ENCODE measurements at places on chromosomes 1 and 21.

GRCh38 chr1:204870160-204870912 lies at the start of gene NFASC:
Gene NFASC, plus strand, starts transcription at chr1:204870862. Its CDS starts 73,454 bp downstream, at chr1:204944316.
- no peak for DNase-seq

DNA sequence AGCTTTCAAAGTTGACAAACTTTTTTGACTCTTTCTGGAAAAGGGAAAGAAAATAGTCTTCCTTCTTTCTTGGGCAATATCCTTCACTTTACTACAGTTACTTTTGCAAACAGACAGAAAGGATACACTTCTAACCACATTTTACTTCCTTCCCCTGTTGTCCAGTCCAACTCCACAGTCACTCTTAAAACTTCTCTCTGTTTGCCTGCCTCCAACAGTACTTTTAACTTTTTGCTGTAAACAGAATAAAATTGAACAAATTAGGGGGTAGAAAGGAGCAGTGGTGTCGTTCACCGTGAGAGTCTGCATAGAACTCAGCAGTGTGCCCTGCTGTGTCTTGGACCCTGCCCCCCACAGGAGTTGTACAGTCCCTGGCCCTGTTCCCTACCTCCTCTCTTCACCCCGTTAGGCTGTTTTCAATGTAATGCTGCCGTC lies 160.8 kb upstream of the SGIP1 start:
- no peak for DNase-seq

GRCh38 chr1:111561328-111561727 lies 57.9 kb upstream of the ADORA3 start:
- DNase-seq = no peak

GRCh38 chr21:38922474-38923235 lies 116.9 kb downstream of the ETS2 start:
- no peak for DNase-seq

DNA sequence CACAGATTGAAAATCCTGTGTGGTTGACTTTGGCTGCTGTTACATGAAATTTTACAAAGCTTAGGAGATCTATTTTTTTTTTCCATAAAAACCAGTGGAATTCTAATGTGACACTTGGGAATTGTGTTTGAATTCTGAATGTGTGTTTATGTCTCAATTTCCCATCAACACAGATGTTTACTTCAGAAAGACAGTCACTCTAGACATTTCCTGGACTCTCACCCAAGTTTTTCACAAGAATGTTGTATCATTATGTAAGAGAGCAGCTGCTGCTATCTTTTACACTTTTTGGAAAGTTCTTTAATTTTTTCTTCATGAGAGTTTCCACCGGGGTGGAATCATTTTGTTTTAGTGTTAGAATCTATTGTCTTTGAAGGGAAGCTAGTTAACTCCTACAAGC lies 210.1 kb downstream of the GIPC2 start:
- DNase-seq = no peak

- peak; percentile 48 for DNase-seq
These were observed 19.3 kb downstream of the IARS2 start for GRCh38 chr1:220113136-220113695.

GRCh38 chr1:171107262-171107940 lies 16.7 kb downstream of the FMO3 start:
- no peak for DNase-seq

DNA sequence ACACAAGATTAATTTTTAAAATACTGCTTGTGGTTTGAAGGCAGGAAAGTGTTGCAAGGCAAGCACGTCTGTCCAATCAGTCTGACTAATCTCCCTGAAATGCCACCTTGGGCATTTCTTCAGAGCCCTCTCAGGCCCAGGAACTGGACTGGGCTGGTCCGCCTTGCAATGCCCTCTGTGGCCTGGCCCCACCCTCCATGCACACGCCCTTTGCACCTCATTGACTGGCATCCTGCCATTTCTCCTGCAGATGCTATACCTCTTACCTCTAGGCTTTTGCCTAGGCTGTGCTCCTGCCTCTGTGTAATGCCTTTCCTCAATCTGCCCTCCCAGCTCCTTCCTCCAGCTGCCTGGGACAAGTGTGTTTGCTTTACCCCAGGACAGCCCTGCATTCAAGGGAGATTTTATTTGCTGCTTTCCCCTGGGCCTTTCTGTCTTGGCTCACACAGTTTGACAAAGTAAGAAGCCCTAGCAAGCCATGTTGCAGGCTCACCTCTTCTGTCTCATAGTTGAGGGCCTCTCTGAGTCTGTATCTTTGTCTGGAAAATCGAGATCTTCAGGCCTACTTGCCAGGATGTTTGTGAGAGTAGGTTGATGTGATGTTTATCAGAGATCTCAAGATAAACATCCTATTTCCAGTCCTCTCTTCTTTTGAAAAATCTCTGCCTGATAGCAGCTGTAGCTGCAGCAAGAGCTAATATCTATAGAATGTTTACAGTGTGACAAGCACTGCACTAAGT lies 149.2 kb upstream of the JUN start:
- DNase-seq = no peak

DNA sequence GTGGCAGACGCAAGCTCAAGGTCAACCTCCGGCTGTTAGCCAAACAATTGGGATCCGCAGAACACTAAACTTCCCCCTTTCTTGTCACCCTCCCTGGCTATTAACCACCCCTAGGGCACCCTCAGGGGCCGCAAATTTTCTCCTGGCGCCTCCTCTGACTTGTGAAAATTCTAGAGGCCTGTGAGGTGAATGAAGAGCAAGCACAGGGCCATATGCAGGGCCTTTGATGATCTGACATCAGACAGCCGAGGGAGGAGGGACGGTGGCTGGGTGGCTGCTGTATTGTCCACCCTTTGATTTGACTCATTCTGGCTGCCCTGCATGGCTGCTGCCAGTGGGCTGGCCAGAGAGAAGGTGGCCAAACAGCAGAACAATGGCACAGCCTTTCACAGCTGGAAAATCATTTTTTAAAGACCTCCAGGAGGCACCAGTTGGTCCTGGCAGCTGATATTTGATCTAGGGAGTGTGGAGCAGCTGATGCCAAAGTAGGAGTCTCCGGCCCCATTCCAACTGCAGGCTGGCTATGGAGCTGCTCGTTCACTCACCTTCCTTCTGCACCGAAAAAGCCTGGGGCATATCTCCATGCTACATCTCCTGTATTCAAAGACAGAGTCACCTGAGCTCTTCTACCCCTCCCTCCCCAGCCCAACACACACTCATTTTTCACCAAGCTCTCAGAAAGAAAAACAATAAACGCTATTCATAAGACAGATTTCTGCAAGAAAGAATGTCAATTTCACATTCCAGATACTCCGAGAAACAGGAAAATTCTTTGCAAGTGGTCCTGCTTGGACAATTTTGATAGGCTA lies 44.9 kb upstream of the BARHL2 start:
- no peak for DNase-seq

- DNase-seq = no peak
These were observed 272.9 kb upstream of the TMEM51 start for GRCh38 chr1:14880456-14881316.
